NCI-H526 treated with DMSO at 0.1 percent for 48 hours (cell line): ENCODE measurements at places on chromosomes 1 and 21.

DNA sequence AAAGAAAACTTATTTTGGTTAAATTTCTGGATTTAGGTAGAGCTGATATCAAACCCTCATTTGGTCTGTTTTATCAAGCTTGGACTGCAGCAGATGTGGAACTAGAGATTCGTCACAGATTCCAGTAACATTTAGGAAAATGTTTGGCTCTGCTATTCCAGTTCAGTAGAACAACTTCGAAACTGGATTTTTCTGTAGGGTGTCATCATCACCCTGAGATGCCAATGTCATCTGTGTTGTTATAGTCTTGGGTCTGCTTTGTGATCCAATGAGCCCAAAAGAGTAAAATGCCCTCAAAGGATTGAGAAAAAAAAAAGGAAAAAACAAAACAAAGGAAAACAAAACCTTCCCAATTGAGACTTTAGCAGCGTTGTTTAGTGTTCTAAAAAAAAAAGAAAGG lies 55.4 kb downstream of the LAMC2 start:
- no peak for DNase-seq

DNA sequence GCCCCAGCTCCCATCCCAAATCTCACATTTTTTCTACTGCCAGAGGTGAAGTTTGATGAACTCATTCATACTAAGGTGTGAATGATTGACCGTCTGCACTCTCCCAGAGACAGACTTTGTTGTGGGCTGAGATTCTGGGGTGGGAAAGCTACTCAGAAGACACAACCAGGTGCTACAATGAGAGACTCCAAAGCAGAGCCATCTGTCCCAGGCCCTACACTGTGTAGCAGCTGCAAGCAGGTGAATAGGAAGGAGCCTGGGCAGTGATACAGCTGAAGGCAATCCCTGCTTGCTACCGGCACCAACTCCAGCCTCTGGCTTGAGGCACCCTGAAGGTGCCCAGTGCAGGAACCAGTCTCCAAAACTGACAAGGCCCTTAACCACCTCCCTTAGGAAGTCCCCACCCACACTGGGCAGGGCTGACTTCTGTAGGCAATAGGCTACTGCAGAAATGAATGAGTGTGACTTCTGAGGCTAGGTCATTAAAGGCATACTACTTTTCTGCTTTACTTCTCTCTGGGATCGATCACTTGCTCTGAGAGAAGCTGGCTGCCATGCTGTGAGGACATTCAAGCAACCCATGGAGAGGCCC lies 79.7 kb upstream of the RUNX3 start:
- DNase-seq, result no peak

- DNase-seq, result no peak
Measured at GRCh38 chr1:203173566-203173965, 2.1 kb downstream of the MYBPH start.

DNA sequence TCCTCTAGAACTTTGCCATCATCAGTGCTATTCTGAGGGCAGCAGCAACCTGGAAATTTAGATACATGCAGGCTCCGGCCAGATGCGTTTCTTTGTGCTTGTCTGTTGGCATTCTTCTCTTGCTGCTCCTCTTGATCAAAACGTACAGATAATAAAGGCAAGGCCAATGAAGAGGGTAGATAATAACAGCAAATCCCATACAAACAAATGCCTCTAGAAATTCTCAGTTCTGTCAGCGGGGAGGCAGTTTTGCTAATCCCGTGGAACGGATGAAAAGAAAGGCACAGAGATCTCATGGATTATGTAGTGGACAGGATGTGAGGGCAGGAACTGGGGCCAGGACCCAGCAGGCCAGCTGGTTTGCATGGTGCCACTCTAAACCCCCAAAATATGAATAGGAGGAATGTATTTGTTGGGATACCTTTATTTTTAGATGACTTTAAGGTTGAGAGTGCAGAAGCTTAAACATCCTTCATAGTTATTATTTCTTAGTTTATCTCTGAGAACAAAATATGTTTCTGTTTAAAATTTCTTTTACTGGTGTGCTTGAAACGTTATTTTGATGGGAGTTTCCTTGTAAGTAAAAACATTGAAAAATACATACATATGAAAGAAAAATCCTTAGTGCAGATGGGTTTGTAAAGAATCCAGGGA lies 1.5 kb downstream of the ITSN1 start:
- DNase-seq, result no peak

DNA sequence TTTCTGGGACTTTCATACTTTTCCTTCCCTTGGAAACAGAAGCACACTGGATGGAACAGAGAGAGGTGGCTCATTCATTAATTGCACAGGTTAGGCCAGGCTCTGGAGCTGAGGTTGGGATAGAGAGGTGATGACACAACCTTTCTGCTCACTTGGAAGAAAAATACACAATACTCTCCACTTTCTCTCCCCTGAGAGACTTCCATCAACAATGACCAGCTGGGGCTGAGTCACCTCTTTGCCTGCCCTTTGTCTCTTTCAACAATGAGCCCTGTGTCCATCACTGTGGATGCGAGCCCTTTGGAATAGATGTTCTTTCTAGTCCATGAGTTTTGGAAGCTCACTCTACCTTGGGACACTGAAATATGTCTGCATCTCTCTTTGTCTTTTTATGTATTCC lies 43.1 kb downstream of the ATP2B4 start:
- no peak for DNase-seq

- no peak for DNase-seq
Measured at GRCh38 chr1:114080511-114081436, 72.9 kb downstream of the SYT6 start.

- no peak for DNase-seq
Measured at GRCh38 chr1:50666849-50667248, 243.6 kb upstream of the DMRTA2 start.

- no peak for DNase-seq
Measured at GRCh38 chr1:10867914-10868598, 71.6 kb upstream of the CASZ1 start.

- no peak for DNase-seq
Measured at GRCh38 chr1:23661887-23662286, 29.7 kb upstream of the RPL11 start.

GRCh38 chr1:12127206-12127810 lies 39.5 kb upstream of the TNFRSF1B start:
- no peak for DNase-seq

- DNase-seq, result peak; percentile 44
Measured at GRCh38 chr1:108182959-108183700, 17.0 kb downstream of the SLC25A24 start.

DNA sequence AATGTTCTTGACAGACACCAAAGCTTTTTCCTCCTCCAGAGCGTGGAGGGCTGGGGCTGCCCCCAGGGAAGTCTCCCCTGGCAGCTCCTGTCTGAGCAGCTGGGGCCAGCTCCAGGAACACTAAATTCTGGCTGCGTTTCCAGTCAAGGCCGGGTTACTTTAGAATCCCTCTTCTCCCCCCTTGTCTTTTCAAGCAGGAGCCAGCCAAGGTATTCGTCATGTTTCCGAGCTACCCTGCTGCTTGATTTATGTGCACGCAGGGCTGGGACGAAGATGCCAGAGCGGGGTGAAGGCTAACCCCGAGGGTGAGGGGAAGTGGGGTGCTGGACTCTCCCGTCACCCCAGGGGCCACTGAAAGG lies 68.1 kb upstream of the ANGPTL1 start:
- DNase-seq, result no peak

- peak; percentile 40 for DNase-seq
Measured at GRCh38 chr1:187568067-187568466, 739.3 kb downstream of the PLA2G4A start.

DNA sequence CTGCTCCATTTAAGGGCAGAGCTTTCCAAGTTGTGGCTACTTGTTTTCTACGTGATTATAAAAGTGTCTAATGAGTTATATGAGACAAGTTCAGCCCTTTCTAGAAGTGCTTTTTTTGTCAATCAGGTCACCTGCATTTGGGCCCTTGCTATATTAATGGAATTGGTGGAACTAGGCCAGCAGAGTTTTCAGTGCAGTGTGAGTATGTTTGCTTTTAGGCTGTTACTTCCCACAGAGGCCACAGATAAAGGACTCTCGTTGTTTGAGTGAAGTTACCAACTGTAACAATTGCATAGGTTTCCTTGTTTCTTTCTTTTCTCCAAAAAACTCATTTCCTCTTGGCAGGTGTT lies 10.9 kb downstream of the SMAP2 start:
- DNase-seq, result no peak

GRCh38 chr1:168340781-168341482 lies 60.3 kb downstream of the TBX19 start:
- no peak for DNase-seq

DNA sequence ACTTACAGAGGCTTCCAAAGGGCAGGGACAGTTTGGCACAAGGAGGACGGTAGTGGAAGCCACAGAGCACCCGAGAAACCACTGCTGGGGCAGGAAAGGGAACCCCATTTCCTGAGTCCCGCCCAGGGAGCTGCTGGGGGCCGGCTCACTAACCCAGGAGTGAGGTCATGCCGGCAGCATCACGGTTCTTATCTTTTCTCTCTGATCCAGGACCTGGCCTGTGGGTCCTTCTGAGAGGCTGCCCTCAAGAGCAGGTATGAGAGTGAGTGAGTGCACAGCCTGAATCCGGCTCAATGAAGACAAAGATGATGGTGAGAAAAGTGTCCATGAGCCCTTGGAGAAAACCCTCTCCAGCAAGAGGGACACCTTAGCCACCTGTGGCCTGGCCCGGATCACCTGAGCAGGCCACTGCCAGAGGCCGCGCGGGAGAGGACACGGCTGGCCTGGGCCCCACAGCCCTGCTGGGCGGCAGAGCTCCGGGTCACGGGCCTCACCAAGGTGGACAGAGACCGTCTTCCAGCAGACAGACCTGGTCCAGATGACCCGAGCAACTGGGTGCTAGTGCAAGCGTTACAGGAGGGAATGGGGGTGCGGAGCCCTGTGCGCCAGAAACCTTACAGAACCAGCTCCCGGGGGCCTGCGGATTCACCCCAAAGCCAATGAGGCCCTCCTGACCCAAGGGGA lies 94.9 kb downstream of the RIPK4 start:
- DNase-seq, result no peak

- no peak for DNase-seq
Measured at GRCh38 chr1:200072636-200073285, 45.3 kb downstream of the NR5A2 start.

GRCh38 chr21:28690196-28690595 lies 302.5 kb downstream of the LTN1 start:
- DNase-seq, result no peak

DNA sequence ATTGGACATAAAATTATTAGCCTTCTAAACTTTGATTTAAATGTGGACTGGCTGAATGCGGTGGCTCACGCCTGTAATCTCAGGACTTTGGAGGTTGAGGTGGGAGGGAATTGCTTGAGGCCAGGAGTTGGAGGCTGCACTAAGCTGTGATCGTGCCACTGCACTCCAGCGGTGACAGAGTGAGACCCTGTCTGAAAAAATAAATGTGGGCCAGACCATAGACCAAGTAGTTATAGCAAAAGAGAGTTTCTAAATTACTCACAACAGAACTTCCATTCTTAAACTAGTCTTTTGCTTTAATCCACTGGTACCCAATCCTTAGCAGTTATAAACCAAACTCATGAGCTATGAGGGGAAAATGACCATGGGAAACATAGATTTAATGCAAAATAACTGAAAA lies 35.2 kb downstream of the RAP1A start:
- DNase-seq, result no peak

GRCh38 chr1:212045981-212046380 lies 10.4 kb downstream of the DTL start:
- DNase-seq, result no peak

GRCh38 chr1:11331036-11331944 lies 58.3 kb downstream of the UBIAD1 start:
- no peak for DNase-seq

- DNase-seq, result no peak
Measured at GRCh38 chr1:203462878-203463277, 12.7 kb upstream of the PRELP start.

- no peak for DNase-seq
Measured at GRCh38 chr1:4019606-4020331, 119.7 kb upstream of the C1orf174 start.

GRCh38 chr1:30885570-30886522 lies 22.7 kb downstream of the SDC3 start:
- DNase-seq, result no peak
